ENCODE measurements at places on chromosomes 3 and 15.

GRCh38 chr15:32864051-32864450 lies 146.2 kb downstream of the GREM1 start:
- DNase-seq = no peak

- DNase-seq = no peak
Observed at GRCh38 chr3:140727886-140728285, 50.0 kb downstream of the TRIM42 start.

- DNase-seq = no peak
Observed at GRCh38 chr3:16908016-16908807, 23.5 kb downstream of the PLCL2 start.

DNA sequence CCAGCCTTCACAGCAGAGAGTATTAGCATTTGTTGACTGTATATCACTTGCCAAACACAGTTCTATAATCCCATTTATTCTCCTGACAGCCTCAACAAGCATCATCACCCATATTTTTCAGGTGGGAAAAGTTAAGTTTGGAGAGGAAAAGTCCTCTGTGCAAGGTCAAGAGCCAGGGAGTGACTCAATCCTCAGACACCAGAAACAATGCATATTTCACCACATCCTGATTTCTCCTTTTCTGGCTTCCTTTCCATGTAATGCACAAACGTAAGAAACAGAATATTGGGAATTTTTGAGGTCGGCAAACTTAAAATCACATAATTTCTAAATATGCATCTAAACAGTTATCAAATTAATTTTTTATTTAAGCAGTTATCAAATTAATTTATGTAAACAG lies 116.0 kb upstream of the GADL1 start:
- no peak for DNase-seq

DNA sequence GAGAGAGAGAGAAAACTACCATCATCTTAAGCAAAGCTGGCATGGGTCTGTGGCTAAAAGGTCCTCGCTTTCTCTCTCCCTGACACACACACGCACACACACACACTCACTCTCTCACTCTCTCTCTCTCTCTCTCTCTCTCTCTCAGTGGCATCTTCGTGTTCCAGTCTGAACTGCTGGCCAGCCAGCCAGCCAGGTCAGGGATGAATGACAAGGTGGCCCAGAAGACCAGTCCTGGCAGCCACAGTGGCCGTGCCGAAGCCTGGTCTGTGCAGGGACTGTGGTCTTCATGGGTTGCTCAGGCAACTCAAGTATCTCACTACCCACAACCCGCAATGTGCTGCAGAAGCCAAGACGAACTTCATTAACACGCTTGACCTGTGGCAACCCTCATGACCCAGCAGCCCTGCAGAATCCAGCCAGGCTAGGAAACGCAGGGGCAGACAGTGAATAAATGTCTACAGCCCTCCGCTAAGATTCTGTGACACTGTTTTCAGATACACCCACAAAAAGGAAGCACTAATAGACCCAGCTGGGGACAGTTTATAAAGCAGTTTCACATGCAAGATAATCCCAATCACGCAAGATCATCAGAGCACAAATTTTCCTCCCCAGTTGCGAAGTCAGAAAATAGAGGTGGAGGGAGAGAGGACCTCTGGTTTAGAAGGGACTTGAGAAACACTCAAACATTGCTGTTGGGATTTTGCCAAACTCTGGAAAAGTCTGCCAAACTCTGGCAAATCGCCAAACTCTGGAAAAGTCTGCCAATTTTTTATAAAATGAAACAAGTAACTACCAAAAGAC lies 66.4 kb downstream of the XXYLT1 start:
- no peak for DNase-seq

- no peak for DNase-seq
Observed at GRCh38 chr15:41594801-41595746, 36.1 kb downstream of the TYRO3 start.

GRCh38 chr15:90025489-90026033 lies 24.4 kb downstream of the ZNF710 start:
- DNase-seq = no peak

- no peak for DNase-seq
Observed at GRCh38 chr3:117629505-117629904, 919.9 kb downstream of the TUSC7 start.

GRCh38 chr3:119375510-119375909 lies 81.3 kb downstream of the ARHGAP31 start:
- DNase-seq = no peak

GRCh38 chr3:124793054-124793739 lies 62.9 kb downstream of the UMPS start:
- no peak for DNase-seq

DNA sequence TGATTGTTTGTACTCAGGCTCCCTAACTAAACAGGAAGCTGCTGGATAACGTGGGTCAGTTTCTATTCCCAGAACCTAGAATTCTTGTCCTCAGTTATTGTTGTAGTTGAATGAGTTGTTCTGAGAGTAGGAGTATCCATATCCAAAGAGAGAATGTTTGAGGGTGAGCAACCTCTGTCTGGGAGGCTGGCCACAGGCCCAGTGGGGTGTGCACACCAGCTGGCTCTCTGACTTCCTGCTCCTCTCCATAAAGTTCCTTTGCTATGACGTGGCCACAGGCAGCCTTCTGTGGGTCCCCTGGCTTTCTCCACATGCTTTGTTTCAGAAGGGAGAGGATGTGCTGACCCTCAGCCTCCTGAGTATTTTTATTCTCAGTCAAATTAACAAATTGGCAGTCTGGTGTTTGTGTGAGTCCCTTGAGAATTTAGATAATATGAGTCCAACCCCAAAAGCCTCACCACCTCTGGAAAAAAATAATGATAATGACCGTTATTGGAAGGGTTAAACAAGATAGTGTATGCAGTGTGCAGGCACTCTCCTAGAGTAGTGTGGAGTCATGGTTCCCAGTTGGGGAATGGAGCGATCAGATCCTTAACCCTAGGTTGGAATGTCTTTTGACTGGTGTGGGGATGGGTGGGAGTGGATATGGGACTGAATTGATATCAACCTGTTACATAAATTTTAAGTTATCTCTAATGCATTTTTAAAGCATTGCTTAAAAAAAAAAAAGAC lies 47.6 kb upstream of the MED12L start:
- peak; percentile 16 for DNase-seq

DNA sequence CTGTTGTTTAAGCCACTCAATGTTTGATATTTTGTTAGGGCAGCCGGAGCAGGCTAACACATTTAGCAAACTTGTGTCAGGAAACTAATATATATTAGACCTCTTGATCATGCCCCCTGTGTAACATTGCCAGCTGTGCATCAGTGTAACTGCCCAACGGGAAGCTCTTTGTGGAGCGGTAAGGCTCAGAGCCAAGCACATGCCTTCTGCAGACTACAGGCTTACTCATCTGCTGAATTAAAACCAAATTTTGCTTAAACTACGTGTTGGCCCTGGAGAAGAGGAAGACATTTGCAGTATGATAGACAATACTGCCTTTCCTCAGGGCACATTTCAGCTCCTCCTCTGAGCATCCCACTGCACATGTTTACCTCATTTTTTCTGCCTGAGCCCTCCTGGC lies 50.5 kb upstream of the KCNMB2 start:
- DNase-seq = no peak

All from NCI-H774 (cell line).